RKO (cell line): ENCODE measurements at places on chromosomes 11 and 22.

DNA sequence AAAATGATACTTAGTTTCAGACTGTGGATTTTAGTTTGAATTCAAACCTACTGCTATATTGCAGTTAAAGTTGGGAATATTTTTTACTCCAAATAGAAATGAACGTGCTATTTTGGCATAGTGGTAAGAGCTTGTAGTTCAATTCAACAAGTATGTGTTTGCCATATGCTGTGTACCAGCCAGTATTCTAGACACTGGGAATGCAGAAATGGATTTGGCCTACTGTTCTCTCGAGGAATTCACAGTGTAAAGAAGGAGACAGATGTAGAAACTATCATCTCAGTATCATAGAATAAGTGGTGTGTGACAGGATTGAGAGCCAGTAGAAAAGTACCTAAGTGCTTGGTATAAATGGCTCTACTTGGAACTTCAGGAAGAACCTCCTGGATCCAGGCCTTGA is 80.4 kb downstream of the ATXN10 start:
- no peak for DNase-seq

DNA sequence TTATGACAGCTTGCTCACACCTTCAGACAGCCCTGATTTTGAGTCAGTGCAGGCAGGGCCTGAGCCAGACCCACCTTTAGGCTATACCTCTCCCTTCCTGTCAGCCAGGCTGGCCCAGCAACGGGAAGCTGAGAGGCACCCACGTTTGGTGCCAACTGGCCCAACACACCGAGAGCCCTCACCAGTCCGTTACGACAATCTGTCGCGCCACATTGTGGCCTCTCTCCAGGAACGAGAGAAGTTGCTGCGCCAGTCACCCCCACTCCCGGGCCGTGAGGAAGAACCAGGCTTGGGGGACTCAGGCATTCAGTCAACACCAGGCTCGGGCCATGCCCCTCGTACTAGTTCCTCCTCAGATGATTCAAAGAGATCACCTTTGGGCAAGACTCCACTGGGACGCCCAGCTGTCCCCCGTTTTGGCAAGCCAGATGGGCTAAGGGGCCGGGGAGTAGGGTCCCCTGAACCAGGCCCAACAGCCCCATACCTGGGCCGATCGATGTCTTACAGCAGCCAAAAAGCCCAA is 13.1 kb downstream of the MED19 start:
- no peak for DNase-seq

DNA sequence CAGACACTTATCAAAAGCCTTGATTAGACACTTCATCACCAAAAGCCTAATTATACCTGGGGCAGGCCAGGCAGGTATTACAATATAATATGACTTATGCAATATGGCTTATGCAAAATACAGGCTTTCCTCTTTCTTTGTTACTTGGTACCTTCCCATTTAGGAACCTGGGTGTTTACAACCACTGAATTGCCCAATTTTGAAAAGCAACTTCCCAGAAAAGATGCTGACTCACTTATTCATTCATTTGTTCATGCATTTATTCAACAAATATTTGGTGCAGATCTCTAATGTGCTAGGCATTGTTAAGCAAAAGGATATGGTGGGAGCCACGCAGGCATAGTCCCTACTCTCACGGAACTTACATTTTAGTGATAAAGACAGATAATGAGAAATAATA is 13.6 kb upstream of the JAML start:
- DNase-seq = no peak

GRCh38 chr22:24191381-24191841 is 10.1 kb downstream of the SUSD2 start:
- no peak for DNase-seq

GRCh38 chr11:131533149-131533548 is 162.7 kb downstream of the NTM start:
- no peak for DNase-seq

DNA sequence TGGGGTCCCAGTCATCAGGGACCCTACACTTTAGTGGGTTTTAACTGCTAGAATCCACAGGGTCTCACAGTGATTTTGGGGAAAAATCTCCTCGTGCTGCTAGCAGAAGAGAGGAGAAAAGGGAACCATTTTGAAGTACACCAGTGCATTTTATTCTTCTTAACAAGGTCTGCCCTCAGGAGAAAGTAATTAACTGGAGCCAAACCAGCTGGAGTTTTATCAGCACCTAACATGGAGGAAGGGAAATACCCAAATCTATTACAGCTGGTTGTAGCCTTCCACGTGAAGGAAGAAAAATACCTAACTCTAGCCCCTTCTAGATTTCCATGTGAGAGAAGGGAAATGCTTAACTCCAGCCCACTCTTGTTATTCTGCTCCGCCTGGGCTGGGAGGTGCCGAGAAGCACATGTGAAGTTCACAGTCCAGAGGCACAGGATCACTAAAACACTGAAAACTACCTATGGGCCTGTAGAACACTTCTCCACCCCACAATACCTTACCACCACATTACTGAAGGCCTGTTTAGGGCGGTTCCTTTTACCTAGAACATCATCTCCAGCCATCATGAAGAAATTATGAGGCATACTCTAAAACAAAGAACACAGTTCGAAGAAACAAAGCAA is 31.3 kb upstream of the TEAD1 start:
- DNase-seq = no peak

DNA sequence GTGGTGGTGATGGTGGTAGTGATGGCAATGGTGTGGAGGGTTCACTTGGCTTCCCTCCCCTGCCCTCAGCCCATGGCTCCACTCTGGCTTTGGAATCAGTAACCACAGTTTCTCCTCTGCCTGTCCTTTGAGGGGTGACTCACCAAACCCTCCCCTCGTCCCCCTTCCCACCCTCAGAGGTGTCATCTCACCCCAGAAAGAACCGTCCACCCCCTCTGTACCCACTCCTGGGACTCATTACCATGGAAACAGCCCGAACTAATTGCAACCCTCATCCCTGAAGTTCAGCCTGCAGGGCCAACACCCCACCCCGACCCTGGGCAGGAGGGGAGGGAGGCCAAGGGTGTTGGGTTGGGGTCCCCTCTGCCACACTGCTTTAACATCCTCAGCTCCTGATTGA is 26.6 kb downstream of the PHLDB1 start:
- DNase-seq = no peak

- peak; percentile 93 for DNase-seq
These were observed 13.1 kb downstream of the EEF1G start for GRCh38 chr11:62560566-62561103.

- no peak for DNase-seq
These were observed 38.0 kb downstream of the BCR start for GRCh38 chr22:23218053-23218866.

DNA sequence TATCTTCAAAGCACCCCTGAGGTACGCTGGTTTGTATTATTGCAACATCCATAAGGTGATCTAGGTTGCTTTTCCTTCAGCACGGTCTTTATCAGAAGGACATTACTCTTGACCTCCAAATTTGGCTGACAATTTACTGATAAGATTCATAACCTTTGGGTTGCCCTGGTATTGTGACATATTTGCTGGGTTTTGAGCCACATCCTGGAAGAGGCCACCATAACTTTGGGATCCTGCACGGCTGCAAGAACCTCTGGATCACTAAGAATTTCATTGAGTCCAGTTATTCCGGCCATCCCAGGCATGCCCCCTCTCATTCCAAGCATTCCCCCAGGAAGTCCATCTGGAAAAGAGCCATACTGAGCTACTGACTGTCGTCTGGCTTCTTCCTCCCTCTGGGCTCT is 6.5 kb upstream of the PLET1 start:
- DNase-seq = no peak

- no peak for DNase-seq
These were observed 90.7 kb downstream of the FAM76B start for GRCh38 chr11:95698676-95699557.

DNA sequence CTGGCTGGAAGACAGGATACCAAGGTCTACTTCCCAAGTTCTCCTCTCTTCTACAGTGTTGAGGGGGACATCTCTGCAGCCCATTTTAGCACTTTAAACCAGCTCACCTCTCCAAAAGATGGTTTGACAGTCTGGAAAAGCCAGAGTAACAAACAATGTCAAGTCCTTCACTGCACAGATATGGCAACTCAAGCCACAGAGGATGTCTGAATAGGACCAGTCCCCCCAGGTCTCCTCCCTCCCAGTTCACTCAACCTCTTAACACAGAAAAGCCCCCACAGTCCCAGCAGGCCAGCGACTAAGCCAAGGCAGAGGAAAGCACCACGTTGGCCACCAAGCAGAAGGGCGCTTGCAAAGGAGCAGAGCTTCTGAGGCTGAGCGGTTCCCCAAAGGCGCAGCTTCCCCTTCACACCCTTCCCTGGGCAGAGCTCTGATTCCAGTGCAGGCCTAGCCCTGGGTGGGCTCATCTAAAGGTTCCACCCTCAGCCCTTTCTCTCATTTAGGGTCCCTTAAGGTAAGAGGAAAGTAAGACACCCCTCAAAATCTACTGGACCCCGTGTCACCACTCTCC is 62.7 kb downstream of the PAK1 start:
- peak; percentile 47 for DNase-seq

GRCh38 chr11:56848141-56848809 is 99.8 kb upstream of the OR9G4 start:
- DNase-seq = no peak

DNA sequence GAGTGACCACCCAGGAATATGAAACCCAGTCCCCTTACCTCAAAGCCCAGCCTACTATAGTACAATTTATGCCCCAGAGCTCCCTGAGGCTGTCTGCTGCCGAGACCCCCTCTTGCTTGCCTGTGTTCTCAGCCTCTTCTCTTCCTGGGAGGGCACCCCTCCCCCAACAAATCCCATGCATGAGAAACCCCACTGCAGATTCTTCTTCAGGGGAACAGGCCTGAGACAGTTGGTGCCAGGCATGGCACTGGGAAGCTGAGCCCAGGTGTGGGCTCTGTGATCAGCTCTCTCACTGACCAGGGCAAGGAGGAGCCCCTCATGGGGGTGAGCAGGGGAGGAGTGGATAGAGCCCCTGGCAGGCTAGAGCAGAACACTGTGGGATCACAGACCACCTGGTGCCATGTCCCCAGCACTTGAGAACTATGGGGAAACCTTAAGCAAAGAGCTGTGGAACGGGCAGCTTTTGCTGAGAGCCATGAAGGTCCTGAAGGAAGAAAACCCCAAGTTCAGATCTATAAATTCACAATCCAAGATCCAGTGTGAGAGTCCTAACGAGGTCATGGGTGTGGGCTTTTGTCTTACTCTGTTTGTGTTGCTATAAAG is 46.5 kb upstream of the TH start:
- DNase-seq = no peak

DNA sequence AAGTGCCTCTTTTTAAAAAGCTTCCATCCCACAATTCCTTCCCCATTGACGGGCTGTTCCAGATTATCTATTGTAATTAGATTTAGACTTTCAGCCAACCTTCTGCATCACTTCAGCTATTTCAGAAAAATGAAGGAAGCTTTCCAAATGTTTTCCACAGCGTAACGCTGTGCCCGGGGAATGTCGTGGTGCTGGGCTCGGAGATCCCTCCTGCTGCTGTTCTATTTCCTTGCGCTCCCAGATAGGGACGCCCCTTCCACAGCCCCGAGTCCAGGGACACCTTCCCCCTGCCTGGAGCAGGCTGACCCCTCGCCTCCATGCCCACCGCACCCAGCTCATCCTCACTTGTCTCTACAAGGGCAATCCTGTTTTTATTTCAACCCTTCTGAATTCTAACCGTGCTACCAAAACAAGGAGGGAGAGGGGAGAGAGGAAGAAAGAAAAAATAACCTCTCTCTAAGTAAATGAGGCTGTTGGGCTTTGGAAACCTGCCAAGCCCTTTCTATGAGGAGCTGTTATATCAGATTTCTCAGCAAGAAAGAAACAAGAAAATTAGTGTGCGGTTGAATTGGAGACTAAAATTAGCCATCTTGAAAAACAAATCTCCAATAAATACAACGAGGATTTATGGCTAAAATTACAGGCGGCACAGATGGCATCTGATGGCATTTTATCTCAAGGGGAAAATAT is 366.9 kb downstream of the BRD1 start:
- DNase-seq = no peak

- no peak for DNase-seq
These were observed 5.1 kb downstream of the SCN4B start for GRCh38 chr11:118147502-118147901.

- DNase-seq = peak; percentile 14
These were observed 8.3 kb downstream of the KIRREL3 start for GRCh38 chr11:126992065-126992803.

GRCh38 chr22:22823131-22823810 is 64.3 kb upstream of the IGLL5 start:
- DNase-seq = no peak

DNA sequence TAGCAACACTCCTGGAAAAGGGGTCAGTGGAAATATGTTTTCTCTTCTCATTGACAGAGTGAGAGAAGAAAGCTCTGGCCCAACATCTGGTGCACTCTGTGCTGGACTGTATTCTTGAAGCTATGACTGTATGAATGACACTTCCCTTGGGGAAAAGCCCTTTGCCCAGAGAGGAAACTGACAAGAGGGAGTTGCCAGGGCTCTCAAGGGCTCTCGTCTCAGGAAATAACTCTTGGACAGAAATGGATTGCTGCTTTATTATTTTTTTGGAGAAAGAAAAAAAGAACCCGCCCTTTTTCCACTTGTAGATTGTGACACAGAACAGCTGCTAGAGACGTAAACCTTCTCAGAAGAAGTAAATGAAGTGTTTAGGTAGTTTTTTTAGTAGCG is 11.4 kb downstream of the ETS1 start:
- no peak for DNase-seq

GRCh38 chr11:35916270-35916669 is 27.6 kb upstream of the LDLRAD3 start:
- DNase-seq = no peak

GRCh38 chr22:44127356-44127755 is 53.4 kb upstream of the PARVG start:
- DNase-seq = no peak

DNA sequence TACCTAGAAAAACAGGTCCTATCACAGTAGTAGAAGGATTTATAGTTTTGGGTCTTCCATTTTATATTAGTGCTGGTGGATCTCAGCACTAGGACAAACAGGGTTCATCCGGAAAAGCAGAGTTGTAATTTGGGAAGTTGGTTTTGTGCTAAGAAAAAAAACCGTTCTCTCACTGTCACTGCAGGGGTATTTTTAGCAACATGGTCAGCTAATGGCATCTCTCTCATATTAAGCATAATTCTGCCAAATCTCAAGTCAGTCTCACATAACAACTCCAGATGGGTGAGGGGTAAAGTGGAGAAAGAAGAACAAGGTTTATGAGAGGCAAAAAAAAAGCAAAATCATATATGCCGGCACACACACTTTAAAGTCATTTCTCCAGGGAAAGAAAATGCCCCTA is 51.6 kb upstream of the GDPD4 start:
- DNase-seq = no peak

- no peak for DNase-seq
These were observed 792 bp downstream of the RBMXL2 start for GRCh38 chr11:7089328-7090251.
